ENCODE measurements at places on chromosomes 5 and 9.

- no peak for DNase-seq
Observed at GRCh38 chr5:80607832-80608231, 37.8 kb upstream of the ANKRD34B start.

GRCh38 chr5:180376511-180376910 is 23.4 kb upstream of the GFPT2 start:
- DNase-seq: no peak

GRCh38 chr5:111469903-111470302 is 42.4 kb downstream of the STARD4 start:
- no peak for DNase-seq

GRCh38 chr5:88944751-88945531 is 62.0 kb upstream of the MEF2C start:
- no peak for DNase-seq

DNA sequence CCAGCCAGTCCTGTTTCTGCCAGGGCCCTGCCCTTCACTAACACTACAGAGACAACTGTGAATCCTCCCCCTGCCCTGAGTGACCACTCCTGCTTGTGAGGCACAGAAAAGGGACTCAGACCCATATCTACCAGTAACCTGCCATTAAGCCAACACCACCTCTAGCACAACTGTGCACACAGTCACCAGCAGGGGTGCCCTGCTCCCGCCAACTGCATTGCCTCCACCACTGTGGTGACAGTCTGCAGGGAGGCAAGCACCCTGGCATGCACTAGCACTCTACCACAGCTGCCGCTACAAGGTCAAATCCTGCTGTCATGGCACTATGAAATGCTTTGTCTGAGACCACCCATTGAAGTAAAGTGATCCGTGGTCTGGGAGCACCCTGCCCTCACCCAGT is 1028.5 kb upstream of the CDH9 start:
- no peak for DNase-seq

DNA sequence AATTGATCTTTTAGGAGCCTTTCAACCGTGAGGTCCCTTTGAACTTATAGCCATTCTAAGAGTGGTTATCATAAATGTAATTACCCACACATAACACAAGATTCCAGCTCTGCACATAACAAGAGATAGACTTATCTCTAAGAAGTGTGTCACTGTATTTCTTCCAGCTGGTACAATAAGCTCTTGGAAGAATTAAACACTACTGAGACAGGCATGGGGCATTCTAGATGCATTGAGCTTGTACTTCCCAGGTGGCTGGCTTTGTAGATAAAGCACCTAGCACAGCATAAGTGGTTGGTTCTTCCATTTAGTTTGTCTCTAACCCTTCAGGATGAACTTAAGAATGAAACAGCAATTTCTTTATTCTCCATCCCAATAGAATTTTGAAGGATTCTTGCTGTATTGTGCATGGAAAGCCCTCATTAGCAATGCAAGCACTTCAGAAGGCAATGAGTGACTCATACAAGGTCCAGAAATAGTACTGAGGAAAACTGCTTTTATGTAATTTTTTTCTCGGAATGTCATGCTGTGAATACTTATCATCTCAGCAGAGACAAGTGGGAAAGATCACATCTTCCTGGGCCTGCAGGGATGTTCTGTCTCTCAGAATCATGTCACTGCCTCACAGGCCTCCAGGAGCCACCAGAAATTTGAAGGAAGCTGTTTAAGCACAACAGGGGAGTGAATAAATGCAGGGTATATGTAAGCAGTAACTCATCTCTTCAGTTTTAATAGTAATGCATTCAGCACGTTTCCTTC is 91.1 kb upstream of the CD180 start:
- DNase-seq: no peak

DNA sequence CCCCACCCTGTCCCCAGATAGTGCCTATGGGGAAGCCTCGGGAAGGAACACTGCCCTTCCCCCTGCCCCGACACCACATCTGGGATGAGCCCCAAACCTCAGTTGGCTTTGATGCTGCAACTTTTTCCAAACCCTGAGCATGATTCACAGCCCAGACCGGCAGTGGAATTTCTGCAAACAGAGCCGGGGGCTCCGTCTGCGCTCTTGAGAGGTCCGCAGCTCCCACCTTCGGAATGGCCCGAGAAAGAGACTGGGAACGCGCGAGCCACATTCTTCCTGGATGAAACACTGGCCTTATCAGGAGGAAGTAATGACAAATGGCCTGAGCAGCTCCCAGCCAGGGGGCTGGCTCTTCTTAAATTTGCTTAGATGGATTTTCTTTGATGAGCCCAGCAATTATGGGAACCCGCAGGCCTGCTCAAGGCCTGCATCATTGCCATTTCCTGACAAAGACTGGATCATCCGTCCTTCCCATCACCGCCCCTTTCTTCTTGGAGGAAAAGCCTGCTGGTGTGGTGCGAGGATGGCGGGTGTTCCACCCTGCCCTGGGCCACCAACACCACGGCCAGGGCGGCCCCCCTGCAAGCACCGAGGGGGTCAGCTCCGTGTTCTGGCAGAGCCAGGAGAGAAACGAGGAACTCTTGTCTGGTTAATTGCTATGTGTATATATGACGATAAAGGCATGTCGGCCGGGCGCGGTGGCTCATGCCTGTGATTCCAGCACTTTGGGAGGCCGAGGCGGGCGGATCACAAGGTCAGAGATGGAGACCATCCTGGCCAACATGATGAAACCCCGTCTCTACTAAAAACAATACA is 38.8 kb upstream of the COL5A1 start:
- peak; percentile 94 for DNase-seq

DNA sequence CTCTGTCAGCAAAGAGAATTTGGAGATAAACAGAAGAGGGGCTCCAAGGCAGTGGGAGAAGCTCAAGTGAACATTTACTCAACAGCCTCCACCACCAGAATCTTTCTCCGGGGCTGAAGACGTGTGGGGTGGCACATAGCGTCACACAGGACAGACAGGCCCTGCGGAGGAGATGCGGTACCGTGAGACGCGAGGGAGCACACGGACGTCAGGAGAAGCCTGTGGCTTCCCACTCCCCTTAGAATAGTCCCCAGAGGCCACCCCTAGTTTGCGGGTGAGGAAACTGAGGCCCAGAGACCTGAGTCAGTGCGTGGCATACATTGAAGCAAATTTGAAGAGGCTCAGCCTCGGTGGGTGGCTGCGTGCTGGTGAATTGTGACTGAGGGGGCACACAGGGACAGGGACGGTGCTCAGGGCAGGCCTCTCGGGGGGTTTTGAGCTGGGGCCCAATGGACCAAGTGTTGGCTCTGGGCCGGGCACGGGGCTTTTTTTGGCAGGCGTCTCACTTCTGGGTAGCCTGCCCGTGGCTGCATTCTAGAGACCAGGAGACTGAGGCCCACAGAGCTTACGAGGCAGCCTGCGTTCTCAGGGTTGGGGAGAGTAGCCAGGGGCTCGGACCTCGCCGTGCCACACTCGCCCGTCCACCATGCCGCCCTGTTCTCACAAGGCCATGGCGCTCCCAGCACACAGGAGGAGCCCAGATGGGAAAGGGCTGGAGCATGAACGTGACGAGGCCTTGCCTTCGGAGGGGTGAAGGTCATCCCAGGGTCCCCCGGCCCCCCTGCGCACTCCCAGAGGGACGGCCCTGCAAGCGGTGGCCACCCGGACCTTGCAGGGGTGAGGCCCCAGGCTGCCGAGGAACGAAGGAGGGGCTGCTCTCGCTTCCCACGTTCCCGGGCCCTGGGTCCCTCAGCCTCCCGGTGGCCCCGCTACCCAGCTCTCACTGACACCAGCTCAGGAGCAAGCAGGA is 220.6 kb downstream of the C9orf50 start:
- no peak for DNase-seq

- no peak for DNase-seq
Observed at GRCh38 chr9:126320158-126320922, 6.3 kb upstream of the MVB12B start.

DNA sequence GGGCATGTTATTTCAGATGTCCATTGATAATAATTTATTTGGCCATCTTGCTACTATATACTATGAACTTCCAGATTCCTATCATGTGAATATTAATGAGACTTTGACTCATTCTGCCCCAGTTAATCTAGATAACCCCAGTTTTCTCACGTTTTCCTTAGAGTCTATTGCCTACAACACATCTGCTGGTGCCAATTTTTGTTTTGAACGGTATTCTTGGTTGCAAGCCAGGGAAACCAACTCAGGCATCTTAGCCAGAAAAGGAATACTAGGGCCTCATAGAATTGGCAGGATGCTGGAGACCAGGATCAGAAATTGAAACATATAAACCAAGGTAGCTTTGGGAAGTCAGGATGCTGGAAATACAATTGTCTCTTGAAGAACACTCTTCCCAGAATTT is 28.0 kb upstream of the NPR3 start:
- DNase-seq: no peak

DNA sequence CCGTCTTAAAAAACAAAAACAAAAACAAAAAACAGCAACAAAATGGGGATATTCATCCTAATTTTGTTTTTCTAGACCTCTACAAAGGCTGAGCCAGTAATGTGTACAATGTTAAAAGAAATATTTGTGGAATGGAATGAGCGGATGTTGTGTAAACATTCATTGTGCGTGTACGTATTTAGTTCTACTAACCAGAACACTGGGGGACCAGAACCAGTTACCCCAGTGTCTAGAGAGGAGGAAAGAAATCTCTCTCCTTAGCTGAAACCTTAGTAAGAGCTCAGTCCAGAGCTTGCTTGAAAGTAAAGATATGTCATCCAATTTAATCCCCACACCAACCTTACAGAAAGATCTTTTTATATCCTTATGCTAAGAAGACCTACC is 106.7 kb upstream of the CPEB4 start:
- DNase-seq: no peak

Measured in hepatic stellate cell (primary cell).